Upper lobe of left lung (tissue), 6 donors: ENCODE measurements at places on chromosomes 1 and 21. TPM values are rescaled to one million over a fixed set of nuclear protein-coding genes. Genes with fewer than 3 reads are reported as not detected.

TMEM125 gene
- 302 TPM for total RNA-seq

CFHR3 gene
- total RNA-seq, result not detected

MROH9 gene
- not detected for total RNA-seq

WNT3A gene
- total RNA-seq, result 19.6 TPM

C1orf226 gene
- 11.5 TPM for total RNA-seq

ERICH3 gene
- total RNA-seq, result 37.5 TPM

VWA5B1 gene
- total RNA-seq, result 0.77 TPM

ABCA4 gene
- 0.55 TPM for total RNA-seq

SSU72 gene
- total RNA-seq, result 174 TPM

CCDC185 gene
- not detected for total RNA-seq

CNTN2 gene
- total RNA-seq, result not detected

LCE3E gene
- not detected for total RNA-seq

OXCT2 gene
- total RNA-seq, result 2.8 TPM

AZIN2 gene
- 4.4 TPM for total RNA-seq

OR2W3 gene
- not detected for total RNA-seq

TNFRSF25 gene
- total RNA-seq, result 51.3 TPM

BEND5 gene
- 1.7 TPM for total RNA-seq

SERPINC1 gene
- total RNA-seq, result 0.26 TPM

FBXO2 gene
- total RNA-seq, result 18.0 TPM

INSRR gene
- total RNA-seq, result not detected

DNAJC6 gene
- total RNA-seq, result 5.9 TPM

REN gene
- total RNA-seq, result not detected

FMO5 gene
- 154 TPM for total RNA-seq

SEMA4A gene
- 35.7 TPM for total RNA-seq

UTP11 gene
- total RNA-seq, result 29.7 TPM

ARHGEF19 gene
- 3.5 TPM for total RNA-seq

HSPA6 gene
- total RNA-seq, result 11.0 TPM

FLG2 gene
- total RNA-seq, result not detected

DCDC2B gene
- 5.2 TPM for total RNA-seq

RORC gene
- total RNA-seq, result 36.6 TPM

TP53BP2 gene
- total RNA-seq, result 43.0 TPM

SUSD4 gene
- 0.55 TPM for total RNA-seq

PLA2G2C gene
- not detected for total RNA-seq

TNFRSF9 gene
- 1.3 TPM for total RNA-seq

CRP gene
- total RNA-seq, result 2.1 TPM

GDAP2 gene
- total RNA-seq, result 52.4 TPM

RGS13 gene
- 0.44 TPM for total RNA-seq
